Choroid plexus epithelial cell (primary cell): ENCODE measurements at places on chromosomes 2 and 18.

- DNase-seq, result peak; percentile 99
Measured at GRCh38 chr18:79068937-79069716, at the start of gene ATP9B. Gene ATP9B, plus strand, starts transcription at chr18:79069394. Its CDS starts 17 bp downstream, at chr18:79069411.

- peak; percentile 45 for DNase-seq
Measured at GRCh38 chr2:65456064-65456463, 23.7 kb upstream of the SPRED2 start.

DNA sequence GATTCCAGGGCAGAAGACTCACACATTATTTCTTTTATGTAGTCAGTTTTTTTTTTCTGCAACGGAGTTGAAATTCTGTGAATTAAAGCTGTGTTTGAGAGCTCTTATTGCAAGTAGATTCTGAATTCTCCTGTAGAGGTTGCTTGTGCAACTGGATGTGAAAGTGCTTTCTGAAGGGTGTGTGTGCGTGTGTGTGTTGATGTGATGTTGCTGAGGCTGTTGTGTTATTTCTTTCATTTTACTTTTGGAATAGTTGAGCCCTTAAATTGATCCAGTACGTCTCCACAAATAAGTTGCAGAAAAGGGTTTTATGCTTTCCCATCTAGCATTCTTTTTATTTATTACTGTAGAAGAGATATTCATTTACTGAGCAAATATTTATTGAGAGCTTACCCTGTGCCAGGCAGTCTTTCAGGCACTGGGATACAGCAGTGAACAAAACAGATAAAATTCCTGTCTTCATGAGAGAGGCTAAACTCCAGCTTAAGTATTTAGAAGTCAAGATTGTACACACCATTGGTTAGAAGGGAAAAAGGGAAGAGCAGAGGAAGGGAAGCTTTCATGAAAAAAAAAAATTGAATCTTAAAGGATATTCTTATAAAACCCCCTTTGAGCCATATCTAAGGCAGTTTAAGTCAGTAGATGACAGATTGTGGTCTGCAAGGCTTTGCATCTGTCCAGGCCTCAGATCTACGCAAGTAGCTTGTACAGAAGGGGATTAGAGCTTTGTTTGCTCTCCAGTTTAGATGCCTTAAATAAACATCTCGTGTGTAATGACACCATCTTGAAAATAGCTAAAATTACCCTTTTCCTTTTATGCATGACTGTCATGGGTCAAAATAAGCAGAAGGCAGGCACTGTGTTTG lies 58.2 kb downstream of the MYO1B start:
- DNase-seq, result no peak

DNA sequence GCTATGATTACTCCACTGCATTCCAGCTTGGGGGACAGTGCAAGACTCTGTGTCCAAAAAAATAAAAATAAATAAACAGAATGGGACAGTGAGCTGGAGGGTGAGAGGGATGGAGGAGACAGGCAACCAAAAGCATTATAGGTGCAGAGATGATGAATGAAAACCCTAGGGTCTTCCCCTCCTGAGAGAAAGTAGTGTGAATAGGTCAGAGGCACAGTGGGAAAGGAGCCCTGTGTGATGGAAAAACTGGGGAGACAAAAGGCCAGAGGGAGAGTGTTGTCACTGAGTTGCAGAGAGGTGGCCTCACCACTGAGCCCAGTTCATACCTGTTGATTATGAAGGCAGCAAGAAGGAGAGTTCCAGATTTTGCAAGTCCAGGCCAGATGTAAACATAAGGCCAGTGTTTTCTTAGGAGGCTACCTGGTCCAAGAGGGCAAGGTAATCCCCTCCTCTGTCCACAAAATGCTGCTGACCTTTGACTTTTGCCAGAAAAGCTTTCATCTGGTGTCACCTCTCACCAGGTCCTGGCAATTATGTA lies 17.6 kb upstream of the AGFG1 start:
- no peak for DNase-seq

- DNase-seq, result no peak
Measured at GRCh38 chr2:58508006-58508405, 266.9 kb upstream of the FANCL start.

GRCh38 chr18:59612381-59612780 lies 84.8 kb downstream of the CCBE1 start:
- no peak for DNase-seq

DNA sequence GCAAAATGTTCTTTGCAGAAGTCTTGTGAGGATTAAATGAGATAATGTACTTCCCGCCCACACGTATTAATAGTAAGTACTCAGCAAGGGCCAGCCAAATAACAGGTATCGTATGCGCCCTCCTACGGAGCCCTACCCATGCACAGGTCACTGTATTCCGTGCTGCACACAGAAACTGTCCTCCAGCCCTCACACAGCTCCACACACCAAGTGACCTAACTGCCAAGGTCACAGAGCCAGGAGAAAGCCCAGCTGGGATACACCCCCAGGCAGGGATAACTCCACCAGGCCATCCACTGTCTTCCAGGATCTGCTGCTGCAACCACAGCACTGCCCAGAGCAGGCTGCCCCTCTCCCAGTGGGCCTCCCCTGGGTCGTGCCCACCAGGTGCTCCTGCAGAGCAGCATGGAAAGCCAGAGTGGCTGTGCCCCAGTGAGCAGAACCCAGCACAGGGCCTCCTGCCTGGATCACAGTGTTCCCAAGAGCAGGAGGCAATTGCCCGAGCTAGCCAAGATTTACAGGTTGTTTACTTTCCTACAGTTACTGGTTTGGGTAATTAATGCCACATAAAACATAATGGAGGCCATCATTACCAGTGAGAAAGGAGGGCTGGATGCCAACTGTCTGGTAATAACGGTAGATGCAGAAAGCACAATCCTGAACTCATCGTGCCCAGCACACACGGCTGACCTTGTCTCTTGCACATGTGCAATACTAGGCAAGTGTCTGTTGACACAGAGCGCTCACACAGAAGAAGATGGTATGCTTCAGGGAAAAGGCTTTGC lies 24.4 kb downstream of the TFCP2L1 start:
- no peak for DNase-seq

- no peak for DNase-seq
Measured at GRCh38 chr2:207206011-207206410, 40.3 kb upstream of the KLF7 start.

DNA sequence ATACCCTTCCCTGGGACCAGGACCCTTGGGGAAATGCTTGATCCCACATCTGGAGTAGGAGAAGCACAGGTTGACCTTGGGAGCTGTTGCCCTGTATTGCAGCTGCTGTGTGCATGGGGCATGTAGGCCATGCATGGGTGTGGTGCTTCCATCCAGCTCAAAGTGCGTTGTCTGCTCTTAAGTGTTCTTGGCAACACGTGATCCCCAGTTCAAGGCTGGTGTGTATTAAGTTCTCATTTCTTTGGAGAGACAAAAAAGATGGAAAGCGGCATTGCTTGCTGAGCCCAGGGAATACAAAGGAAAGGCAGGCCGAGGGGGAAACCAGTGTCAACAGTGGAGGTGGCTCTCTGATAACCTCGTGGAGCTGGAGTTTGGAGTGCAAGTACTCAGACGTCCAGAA lies 110.7 kb downstream of the RTP5 start:
- no peak for DNase-seq

GRCh38 chr2:160324917-160325316 lies 124.8 kb upstream of the ITGB6 start:
- DNase-seq, result peak; percentile 55

DNA sequence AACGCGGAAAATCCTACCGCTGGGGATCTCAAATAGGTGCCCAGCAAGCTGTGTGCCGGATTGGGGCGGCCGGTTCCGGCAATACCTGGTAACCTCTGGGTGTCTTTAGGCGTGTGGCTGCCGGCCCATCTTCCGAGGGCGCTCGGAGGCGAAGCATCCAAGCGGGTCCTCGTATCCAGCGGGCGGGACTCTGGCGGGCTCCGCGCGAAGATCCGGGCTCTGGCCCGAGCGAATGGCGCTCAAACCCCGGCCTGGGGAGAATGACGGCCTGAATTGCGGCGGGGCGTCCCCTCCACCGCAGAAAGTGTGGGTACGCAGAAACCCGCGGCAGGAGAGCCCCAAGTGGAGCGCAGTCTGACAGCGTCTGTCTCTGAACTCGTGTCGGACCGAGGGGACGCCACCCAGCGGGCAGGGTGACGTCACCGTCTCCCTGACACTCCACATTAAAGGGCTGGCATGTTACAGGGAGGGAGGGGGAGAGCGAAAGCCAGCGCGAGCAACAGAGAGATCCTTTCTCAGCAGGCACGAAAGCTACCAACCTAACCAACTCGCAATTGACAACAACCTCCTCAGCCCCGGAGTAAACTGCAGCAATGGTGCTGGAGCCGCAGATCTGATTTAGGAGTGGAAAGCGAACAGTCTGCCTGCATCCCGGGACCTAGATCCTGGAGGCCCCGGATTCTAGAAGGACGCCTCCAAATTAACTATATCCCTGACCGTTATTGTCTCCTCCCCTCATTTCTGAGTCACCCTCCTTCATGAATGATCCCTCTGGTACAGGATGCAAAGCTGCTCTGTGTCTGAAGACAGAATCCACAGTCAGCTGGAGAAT lies at the start of gene SKOR2:
SKOR2 (minus strand) TSS at position 372 of the 832 bp plus-strand sequence. CDS start 2,477 bp downstream, outside the sequence.
- DNase-seq, result no peak

- no peak for DNase-seq
Measured at GRCh38 chr2:30139131-30139870, 7.5 kb upstream of the YPEL5 start.

DNA sequence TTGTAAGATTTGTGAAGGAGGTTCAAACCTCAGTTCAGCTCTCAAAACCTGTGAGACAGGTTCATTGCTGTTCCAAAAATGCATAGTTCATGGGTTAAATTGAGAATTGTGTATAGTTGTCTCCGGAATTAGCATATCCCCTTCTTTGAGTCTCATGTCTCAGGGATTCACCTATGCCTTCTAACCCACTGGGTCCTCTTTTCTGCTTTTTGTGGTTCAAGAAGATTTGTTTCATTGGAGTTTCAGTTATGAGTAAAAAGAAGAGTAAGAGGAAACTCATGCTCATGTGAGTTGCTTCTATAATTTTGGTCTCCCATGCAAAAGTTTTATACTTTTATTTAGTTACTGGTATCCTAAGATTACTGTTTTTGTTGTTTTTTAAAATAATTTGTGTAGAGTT lies 1219.8 kb upstream of the ZEB2 start:
- no peak for DNase-seq

DNA sequence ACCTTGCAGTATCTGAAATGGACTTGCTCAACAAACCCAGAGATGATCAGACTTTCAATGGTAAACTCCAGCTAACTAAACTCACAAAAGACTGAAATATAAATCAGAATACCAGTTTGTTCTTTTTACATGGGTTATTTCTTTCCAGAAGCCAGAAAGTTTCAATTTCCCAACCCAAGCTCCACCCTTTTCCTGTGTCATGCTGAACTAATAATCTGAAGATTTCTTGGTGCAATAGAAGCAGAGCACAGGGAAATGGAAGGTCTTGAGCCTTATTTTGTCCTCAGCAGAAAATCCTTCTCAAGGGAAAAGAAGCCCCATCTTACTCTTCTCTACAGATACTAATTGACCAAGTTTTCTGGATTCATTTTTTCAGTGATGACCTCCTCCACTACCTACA lies 93.3 kb upstream of the PAPOLG start:
- DNase-seq, result peak; percentile 9

DNA sequence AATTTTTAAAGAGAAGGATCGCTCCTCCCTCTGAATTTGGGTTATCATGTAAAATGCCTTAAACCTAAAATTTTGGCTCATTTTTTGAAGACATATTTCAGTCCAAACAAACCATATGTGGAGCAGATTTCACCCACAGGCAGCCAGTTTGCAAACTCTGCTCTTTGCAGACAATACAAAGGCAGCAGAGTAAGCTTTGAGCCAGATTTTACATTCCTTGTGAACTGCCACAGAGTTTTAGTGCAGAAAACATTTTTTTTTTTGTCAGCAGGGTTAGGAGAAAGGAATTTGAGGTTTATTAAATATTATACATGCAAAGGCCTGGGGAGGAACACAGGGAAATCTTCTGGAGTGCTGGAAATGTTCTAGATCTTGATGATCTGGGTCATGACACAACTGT lies 171.9 kb upstream of the FN1 start:
- DNase-seq, result peak; percentile 84

DNA sequence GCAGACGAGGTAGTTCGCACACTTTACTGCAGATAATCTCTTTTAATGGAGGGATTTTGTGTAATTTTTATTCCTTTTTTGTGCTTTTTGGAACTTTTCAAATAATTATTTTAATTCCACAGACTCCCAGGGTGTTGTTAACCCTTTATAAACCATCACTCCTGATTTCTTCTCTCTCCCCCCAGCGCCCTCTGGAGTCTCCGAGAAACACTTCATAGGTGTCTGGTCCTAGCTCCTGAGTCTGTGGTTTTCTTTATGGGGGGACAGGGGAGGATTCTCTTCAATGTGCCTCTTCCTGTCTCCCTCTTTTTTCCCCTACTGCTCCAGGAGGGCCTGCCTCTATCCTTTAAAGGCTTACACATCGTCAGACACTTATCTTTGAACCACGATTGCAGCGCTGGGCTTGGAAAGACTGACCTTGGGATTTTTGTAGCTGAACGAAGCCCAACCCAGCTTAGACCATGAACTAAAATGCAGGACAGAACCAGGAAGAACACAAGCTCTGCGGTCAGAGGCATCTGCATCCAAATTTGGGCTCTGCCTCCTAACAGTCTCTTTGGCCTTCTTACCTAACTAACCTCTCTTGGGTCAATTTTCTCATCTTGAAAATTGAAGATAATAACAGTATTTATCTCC lies 7.1 kb upstream of the PKDCC start:
- DNase-seq, result no peak
